ENCODE measurements at places on chromosomes 12 and 14.

DNA sequence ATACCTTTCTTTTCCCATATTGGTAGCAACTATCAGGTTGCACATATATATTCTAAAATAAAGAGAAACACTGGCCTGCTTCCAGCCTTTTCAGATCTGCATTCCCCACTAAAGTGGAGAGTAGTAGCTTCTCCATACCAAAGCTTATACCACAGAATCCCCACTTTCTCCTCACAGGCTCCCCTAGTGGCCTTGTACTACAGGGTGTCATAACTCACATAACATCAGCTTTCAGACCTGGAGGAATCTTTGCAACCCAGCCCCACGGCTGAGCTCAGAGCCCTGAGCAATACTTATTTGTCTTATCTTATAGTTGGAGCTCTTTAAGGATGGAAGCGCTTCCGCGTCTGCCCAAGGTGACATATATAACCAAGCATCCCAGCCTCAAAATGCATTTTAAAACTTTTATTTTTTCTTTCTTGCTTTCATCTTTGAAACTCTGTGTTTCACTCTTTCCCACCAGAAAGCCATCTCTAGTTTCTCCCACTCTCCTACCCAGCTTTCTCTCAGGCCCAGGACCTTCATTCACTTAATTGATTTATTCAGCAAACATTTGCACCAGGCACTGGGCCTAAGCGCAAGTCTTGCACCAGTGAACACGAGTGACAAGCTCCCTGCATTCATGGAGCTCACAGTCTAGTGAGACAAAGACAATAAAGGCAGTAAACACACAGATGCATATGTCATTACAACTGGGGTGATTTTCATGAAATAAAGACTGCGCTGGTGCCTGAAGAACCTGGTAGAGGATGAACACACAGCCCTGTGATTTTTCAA, 254.7 kb downstream of the IPO8 start:
- no peak for DNase-seq

DNA sequence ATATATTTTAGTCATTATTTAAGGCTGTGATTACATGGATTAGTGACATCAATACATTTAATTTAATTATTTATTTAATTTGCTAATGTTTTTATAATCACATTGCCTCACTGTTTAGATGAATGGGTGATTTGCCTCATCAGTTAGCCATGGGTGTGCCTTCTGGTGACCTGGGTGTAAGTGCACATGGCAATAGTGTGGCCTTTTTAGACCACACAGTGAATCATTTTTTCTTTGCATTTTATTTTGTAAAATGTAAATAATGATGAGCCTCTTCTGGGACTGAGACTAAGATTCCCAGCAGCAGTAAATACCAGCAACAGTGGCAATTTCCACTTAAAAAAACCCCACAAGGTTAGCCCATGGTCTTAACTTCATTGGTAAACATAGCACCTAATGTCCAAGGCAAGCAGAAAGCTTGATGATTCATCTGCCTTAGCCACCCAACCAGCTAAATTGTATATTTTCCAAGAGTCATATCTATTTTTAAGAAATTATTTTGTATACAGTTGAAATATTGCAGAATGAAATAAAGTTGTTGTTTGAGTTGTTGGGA, 235.9 kb upstream of the NOVA1 start:
- no peak for DNase-seq

DNA sequence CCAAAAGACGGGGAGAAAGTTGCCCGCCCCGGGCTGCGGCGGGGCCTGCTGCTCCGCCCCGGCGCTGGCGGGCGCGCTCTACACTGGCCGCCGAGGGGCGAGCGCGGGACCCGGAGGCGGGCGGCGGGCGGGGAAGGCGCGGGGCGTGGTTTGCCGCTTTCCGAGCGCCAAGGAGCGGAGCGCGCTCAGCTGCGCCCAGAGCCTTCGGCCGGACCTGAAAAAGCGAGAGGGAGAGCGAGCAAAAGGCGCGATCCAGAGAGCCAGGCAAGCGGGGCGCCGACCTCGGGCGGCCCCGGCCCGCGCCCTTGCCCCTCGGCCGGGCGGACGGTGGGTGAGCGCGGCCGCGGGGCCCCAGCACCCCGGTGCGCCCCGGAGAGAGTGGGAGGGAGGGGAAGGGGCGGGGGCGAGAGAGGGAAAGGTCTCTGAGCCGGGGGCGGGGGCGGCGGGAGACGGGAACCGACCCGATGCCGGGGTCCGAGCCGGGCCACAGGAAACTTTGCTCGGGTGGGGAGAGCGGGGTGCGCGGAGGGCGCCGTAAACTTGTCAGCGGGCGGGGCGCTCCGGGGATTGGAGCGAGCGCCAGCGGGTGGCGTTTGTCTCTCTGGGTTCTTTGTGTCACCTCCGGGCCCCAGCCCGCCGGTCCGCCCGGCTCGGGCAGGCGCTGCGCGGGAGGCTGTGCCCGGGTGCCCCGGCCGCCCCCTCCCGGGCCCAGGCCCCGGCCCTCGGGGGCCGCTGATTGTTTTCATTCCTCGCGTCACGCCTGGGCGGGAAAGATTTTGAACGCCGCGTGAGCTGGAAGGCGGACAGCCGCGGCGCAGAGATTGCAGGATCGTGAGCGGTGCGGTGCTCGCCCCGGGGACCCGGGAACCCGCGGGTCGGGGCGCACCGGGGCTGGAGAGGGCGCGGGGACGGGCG, at the start of gene SYNE2:
TSS of gene SYNE2 (plus strand) at position 188 of the 915 bp plus-strand sequence. CDS start 56,145 bp downstream, outside the sequence.
- DNase-seq: peak; percentile 84

- DNase-seq: no peak
Measured at GRCh38 chr14:95431199-95432143, 85.0 kb downstream of the SYNE3 start.

GRCh38 chr14:68217791-68218340, 398.3 kb downstream of the RAD51B start:
- no peak for DNase-seq

DNA sequence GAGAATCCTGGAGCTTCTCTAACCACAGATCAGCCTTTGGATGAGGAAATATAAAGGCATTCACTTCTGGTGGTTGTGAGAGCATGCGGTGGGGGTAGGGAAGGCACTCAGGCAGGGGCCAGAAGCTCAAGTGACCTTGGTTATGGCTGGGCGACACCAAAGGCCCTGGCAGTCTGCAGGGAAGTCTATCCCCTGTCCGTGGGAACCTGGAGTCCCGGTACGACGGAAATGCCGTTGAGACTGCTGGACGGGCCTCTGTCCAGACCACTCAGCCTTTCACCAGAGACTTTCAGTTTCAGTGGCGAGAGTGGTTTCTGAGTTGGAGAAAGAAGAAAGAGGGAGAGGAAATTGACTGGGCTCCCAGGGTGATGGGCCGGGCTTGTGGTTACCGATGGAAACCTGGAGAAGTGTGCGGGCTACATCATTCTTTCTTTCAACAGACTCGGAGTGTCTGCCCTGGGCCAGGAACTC, 20.9 kb downstream of the ISCA2 start:
- no peak for DNase-seq

GRCh38 chr12:91980389-91980821, 165.2 kb downstream of the BTG1 start:
- DNase-seq: no peak

- no peak for DNase-seq
Measured at GRCh38 chr12:54051026-54051842, 2.4 kb upstream of the HOXC4 start.

GRCh38 chr12:12701457-12701856, 5.5 kb upstream of the GPR19 start:
- DNase-seq: no peak

- no peak for DNase-seq
Measured at GRCh38 chr14:55313480-55313879, 42.3 kb downstream of the FBXO34 start.

- DNase-seq: peak; percentile 28
Measured at GRCh38 chr12:132020292-132020691, 70.5 kb downstream of the EP400 start.

All from activated naive CD4-positive, alpha-beta T cell treated with anti-CD3 and anti-CD28 coated beads, Interleukin-2, amount 50 U/mL, for 72 hours (primary cell).